Psoas muscle (tissue), 8 donors: ENCODE measurements at places on chromosomes 13 and 19.

- no peaks in the 10 kb centered on the region for H3K27me3 ChIP-seq
- no peak for DNase-seq
- no peak overlapping the region for H3K4me3 ChIP-seq
- no peaks in the 10 kb centered on the region for H3K4me1 ChIP-seq
- no peak overlapping the region for H3K27ac ChIP-seq
Measured at GRCh38 chr13:28984825-28985224, 164.7 kb downstream of the MTUS2 start.

GRCh38 chr19:19137556-19138108 is 646 bp downstream of the TMEM161A start:
- H3K36me3 ChIP-seq, result no peaks in the 10 kb centered on the region
- peak overlapping the region; percentile 96 for H3K27ac ChIP-seq
- H3K4me3 ChIP-seq, result peak overlapping the region; percentile 96
- DNase-seq, result no peak
- H3K27me3 ChIP-seq, result no peaks in the 10 kb centered on the region

DNA sequence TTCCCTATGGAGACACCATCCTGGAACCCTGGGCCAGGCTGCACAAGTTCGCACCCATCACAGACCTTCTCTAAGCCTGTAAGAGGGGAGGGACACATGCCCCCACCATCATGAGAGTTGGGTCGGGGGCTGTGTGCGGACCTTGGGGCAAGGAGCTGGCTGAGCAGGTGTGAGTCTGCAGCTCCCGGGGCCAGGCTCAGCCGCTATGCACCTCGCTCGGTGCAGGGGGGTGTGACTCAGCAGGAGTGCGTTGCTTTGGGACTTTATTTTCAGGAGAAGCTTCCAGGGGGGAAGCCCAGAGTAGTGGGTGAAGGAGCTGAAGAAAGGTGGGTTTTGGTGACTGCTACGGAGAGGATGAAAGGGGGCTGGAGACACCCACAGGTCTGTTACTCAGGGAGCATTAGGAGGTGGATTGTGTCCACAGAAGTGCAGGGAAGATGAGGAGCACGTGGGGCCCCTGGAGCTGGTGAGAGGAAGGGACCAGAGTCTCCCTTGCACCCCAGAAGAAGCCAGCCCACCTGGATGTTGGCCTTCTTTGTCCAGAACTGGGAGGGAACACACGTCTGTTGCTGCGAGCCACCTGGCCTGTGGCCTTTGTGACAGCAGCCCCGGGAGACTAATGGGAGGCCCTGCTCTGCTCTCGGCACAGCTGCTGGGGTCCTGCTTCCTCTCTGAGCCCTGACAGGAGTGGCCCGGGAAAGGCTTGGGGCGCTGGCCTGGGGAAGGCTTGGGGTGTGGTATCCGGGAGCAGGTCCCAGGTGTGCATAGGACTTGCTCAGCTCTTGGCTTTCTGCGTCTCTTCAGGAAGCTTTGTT is 162.6 kb downstream of the TEX29 start:
- no peaks in the 10 kb centered on the region for H3K27me3 ChIP-seq
- H3K27ac ChIP-seq, result no peak overlapping the region
- no peaks in the 10 kb centered on the region for H3K36me3 ChIP-seq
- H3K4me3 ChIP-seq, result no peak overlapping the region
- no peaks in the 10 kb centered on the region for H3K4me1 ChIP-seq

DNA sequence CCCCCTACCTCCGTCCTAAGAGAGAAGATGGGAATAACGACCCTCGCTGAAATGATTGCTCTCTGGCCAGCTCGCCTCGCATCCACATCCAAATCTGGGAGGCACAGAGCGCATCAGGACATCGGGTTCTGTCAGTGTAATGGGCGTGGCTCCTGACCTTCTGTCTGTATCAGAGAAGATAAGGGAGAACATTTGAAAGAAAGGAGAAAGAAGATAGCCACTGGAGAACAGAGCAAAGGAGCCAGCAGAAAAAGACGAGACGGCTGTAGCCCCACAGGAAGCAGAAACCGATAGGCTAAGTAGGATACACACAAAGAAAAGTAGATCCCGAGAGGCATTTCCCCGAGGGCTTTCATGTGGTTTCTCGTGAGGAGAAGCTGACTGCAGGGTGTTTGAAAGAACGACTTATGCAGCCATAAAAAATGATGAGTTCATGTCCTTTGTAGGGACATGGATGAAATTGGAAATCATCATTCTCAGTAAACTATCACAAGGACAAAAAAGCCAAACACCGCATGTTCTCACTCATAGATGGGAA is 14.0 kb upstream of the GJB2 start:
- H3K27me3 ChIP-seq, result peaks cover 12% of the 10 kb centered on the region
- no peak overlapping the region for H3K27ac ChIP-seq
- DNase-seq, result no peak
- no peaks in the 10 kb centered on the region for H3K4me1 ChIP-seq
- H3K4me3 ChIP-seq, result no peak overlapping the region

DNA sequence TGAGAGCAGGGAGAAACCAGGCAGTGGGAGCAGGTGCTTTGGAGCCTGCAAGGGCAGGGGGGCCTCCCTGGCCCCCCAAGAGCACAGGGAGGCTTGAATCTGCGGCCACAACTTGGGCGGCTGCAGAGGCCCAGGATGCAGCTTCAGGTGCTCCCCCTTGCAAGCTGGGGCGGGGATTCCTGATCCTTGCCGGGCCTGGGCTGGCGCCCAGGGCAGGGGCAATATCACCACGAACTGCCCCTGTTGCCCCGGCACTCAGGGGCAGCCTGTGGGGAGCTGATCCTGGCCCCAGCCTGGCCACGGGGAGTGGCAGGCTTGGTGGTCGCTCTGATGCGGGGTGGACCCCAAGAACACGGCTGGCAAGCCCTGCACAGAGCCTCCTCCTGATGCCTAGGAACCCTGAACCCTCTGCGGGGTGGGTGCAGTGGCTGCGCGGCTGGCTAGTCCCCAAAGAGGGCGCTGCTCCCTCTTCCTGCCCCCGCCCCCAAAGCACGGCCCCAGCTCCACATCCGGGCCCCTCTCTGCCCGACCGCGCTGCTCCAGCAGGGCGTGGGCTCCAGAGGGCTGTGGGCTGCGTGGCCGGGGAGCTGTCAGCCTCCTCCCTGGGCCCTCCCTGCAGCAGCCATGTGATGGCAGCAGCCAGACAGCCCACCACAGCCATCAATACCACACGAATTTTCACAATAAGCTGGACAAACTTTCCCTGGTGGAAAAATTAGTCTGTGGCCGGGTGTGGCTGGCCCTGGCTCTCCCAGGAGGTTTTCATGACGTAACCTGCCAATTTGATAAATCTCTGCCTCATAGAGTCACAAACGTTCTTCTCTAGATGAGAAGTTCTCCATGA is 21.0 kb downstream of the TNFSF9 start:
- no peak overlapping the region for H3K27ac ChIP-seq
- H3K4me3 ChIP-seq, result no peak overlapping the region
- H3K36me3 ChIP-seq, result no peaks in the 10 kb centered on the region
- no peaks in the 10 kb centered on the region for H3K4me1 ChIP-seq
- DNase-seq, result no peak

GRCh38 chr19:43747557-43748204 is 7.1 kb downstream of the SMG9 start:
- H3K4me3 ChIP-seq, result no peak overlapping the region
- H3K4me1 ChIP-seq, result peaks cover 5% of the 10 kb centered on the region
- no peak for DNase-seq
- no peak overlapping the region for H3K27ac ChIP-seq
- no peaks in the 10 kb centered on the region for H3K27me3 ChIP-seq
- peaks cover 2% of the 10 kb centered on the region for H3K36me3 ChIP-seq

DNA sequence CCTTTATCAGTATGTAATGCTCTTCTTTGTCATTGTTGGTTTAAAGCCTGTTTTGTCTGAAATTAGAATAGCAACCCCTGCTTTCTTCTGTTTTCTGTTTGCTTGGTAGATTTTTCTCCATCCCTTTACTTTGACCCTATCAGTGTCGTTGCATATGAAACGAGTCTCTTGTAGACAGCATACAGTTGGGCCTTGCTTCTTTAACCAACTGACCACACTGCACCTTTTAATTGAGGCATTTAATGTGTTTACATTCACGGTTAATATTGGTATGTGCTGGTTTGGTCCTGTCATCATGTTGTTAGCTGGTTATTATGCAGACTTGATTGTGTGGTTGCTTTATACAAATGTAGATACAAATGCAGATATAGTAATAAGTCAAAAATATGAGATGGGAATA is 71.1 kb downstream of the PDS5B start:
- no peak for DNase-seq
- H3K27me3 ChIP-seq, result no peaks in the 10 kb centered on the region
- no peak overlapping the region for H3K27ac ChIP-seq
- H3K4me3 ChIP-seq, result no peak overlapping the region
- no peaks in the 10 kb centered on the region for H3K4me1 ChIP-seq
- no peaks in the 10 kb centered on the region for H3K36me3 ChIP-seq

DNA sequence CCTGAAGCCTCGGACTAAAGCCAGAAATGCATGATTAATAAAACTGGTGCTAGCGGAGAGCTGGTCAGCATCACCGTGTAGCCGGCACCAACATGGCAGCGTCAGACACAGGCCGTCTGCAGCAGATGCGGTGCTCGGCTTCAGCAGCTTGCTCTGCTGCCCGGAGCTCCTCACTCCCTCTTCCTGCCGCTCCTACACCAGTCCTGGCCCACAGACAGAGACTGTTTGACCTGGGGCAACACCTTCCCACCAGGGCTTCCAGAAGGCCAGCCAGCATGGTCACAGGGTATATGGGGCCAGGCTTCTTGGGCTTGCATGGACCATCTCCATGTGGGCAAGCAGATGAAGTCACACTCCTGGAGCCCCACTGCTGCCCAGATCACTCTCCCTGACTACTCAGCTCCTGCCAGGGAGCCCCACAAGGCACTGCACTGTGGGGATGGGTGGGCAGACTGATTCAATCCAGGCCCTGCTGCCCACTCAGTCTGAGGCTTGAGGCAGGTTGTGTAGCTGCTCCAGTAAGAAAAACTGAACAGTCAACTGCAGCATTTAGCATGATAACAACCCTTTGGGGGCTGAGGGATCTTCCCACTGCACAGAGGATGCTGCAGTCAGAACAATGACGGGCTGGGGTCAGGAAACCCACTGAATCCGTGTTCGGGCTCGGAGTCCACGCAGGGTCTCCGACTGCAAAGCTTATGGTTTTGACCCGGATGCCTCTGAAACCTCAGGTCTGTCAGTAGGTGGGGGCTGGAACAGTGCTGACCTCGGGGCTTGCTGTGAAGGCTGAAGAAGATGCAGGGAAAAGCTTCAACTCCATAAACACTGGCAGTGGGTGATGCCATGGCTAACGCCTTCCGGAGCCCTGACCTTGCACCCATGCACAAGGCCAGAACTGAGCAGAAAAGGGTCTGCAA is 45.6 kb downstream of the CEBPG start:
- H3K4me3 ChIP-seq, result no peak overlapping the region

- peak within 1 kb of the TSS; percentile 85 for H3K4me3 ChIP-seq
- peaks cover 52% of the 10 kb centered on the region for H3K4me1 ChIP-seq
- H3K27me3 ChIP-seq, result no peaks in the 10 kb centered on the region
- H3K27ac ChIP-seq, result peak within 1 kb of the TSS; percentile 97
Measured at GRCh38 chr19:3365836-3366752, at the start of gene NFIC. TSS of gene NFIC (plus strand) at chr19:3366583. CDS start at chr19:3366637, 54 bp downstream.

GRCh38 chr19:48342414-48342738 is 17.0 kb downstream of the EMP3 start:
- no peak for DNase-seq
- H3K36me3 ChIP-seq, result peaks cover 18% of the 10 kb centered on the region
- no peak overlapping the region for H3K27ac ChIP-seq
- no peaks in the 10 kb centered on the region for H3K27me3 ChIP-seq

- H3K27ac ChIP-seq, result no peak overlapping the region
- no peak for DNase-seq
- no peaks in the 10 kb centered on the region for H3K4me1 ChIP-seq
- no peaks in the 10 kb centered on the region for H3K36me3 ChIP-seq
Measured at GRCh38 chr19:11265785-11266236, 3.5 kb upstream of the DOCK6 start.

DNA sequence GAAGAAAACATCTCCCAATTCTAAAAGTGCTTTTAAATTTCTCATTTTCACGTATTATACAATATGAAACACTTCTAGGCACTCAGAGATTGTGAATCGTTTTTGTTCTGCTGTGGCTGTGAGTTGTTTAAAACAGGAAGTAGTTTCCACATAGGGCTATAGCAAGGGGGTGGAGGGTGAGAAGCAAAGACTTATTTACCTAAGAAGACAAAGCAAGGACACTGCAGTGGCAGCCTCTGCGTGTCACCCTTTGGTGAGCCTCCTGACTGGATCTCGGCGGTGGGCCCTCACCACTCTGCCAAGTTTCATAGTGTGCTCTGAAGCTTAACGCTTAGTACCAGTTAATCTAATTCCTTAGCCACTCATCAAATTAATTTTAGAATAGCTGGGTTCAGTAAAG is 56.8 kb downstream of the TNFSF13B start:
- no peaks in the 10 kb centered on the region for H3K36me3 ChIP-seq
- H3K4me3 ChIP-seq, result no peak overlapping the region
- no peak for DNase-seq
- H3K27me3 ChIP-seq, result no peaks in the 10 kb centered on the region
- H3K27ac ChIP-seq, result no peak overlapping the region

DNA sequence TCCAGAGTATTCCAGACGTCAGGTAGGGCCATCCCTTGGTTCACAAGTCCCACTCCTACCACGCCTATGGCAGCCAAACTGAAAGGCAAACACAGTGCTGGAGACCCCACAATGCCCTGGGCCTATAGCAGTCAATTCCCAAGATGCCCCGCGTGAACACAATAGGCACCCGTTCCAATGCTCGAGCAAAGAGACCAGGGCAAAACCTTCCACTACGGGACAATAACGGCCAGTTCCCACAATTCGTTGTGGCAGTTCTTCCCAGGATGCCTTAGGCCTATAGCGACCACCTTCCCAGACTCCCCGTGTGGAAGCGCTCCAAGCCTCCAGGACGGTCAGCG is 538 bp downstream of the ZNF428 start:
- no peak for DNase-seq
- peak overlapping the region; percentile 95 for H3K27ac ChIP-seq
- no peaks in the 10 kb centered on the region for H3K27me3 ChIP-seq

GRCh38 chr13:97030705-97031452 is 36.6 kb upstream of the OXGR1 start:
- no peak for DNase-seq
- H3K4me3 ChIP-seq, result no peak overlapping the region
- H3K36me3 ChIP-seq, result no peaks in the 10 kb centered on the region
- H3K27me3 ChIP-seq, result no peaks in the 10 kb centered on the region
- H3K4me1 ChIP-seq, result no peaks in the 10 kb centered on the region

DNA sequence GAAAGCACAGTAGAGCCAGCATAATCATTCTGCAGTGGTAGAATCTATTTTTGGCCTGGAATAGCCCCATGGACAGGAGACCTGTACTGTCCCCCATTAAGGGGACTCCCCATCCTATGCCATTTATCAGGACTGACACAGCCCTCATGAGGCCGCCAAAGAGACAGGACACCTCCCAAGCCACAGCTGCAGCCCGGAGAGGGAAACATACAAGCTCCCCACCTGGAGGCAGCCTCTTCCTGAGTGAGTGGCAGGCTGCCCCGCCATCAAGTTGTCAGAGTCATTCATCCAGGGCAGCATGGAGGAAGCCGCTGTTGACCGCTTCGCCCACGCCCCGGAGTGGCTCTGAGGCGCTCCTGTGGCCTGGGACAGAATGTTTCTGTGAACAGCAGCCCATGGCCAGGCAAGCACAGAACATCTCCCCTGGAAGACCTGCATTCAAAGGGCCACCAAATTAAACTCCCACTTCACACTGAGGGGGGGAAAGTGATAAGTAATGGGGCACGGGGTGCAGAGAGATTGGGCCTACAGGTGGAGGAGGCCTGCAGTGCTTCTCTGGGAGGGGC is 111.3 kb downstream of the ZDHHC20 start:
- no peaks in the 10 kb centered on the region for H3K4me1 ChIP-seq
- no peak overlapping the region for H3K4me3 ChIP-seq
- H3K27ac ChIP-seq, result no peak overlapping the region
- H3K36me3 ChIP-seq, result no peaks in the 10 kb centered on the region

- no peaks in the 10 kb centered on the region for H3K4me1 ChIP-seq
- no peak for DNase-seq
- peaks cover 14% of the 10 kb centered on the region for H3K36me3 ChIP-seq
- peak overlapping the region; percentile 67 for H3K4me3 ChIP-seq
- peak overlapping the region; percentile 79 for H3K27ac ChIP-seq
- peaks cover 8% of the 10 kb centered on the region for H3K27me3 ChIP-seq
Measured at GRCh38 chr19:16077984-16078758, 1.9 kb downstream of the TPM4 start.
